Inflammatory macrophage treated with lipopolysaccharide for 4 hours (primary cell): ENCODE measurements at places on chromosomes 4 and X.

DNA sequence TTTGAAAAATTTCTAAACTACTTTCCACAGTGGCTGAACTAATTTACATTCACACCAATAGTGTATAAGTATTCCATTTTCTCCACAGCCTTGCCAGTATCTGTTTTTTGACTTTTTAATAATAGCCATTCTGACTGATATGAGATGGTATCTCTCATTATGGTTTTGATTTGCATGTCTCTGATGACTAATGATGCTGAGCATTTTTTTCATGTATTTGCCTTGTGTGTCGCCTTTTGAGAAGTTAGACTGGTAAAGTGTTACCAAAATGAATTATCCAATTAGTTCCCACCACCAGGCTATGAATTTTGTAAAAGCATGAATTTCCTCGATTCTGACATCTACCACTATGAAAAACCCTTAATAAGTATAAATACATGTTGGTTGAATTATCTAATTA lies 242.2 kb upstream of the GK2 start:
- no peak for DNase-seq

DNA sequence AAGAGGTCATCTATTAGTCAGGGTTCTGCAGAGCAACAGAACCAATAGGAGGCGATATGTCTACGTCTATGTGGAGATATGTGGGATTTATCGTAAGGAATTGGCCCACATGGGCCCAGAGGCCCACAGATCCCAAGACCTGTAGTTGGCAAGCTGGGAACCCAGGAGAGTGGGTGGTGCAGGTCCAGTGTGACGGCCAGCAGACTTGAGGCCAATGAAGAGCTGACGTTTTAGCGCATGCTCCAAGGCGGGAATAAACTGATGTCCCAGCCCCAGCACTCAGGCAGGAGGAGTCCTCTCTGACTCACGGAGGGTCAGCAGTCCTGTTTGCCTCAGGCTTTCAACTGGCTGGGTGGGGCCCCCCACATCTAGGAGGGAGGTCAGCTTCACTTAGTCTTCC lies 21.3 kb downstream of the SPACA5 start:
- DNase-seq: no peak

- DNase-seq: peak; percentile 18
These were observed 68.3 kb downstream of the FMR1NB start for GRCh38 chrX:148049441-148049840.

DNA sequence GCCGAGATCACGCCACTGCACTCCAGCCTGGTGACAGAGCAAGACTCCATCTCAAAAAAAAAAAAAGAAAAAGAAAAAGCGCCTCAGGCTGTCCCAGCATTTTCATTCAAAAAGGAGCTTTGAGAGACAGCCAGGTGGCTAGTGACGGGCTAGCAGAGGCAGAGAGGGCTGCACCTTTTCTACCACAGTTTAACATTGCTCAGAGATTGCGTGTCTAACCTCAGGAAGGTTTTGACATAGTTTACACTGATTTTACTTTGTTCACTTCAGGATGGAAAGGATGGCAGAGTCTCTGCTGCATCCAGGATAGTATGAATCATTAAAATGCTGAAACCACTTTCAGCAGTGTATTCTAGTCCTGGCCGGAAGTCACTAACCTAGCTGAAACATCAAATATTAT lies 28.1 kb downstream of the ZFP42 start:
- no peak for DNase-seq

- no peak for DNase-seq
These were observed 34.5 kb downstream of the ACE2 start for GRCh38 chrX:15566244-15566643.

- no peak for DNase-seq
These were observed 223.8 kb upstream of the TAPT1 start for GRCh38 chr4:16450031-16450430.

- DNase-seq: peak; percentile 36
These were observed 10.7 kb downstream of the SEC24B start for GRCh38 chr4:109444182-109444844.

GRCh38 chrX:9619133-9619532 lies 146.5 kb downstream of the GPR143 start:
- DNase-seq: no peak

- no peak for DNase-seq
These were observed 202.0 kb downstream of the ARAP2 start for GRCh38 chr4:36042122-36042970.

DNA sequence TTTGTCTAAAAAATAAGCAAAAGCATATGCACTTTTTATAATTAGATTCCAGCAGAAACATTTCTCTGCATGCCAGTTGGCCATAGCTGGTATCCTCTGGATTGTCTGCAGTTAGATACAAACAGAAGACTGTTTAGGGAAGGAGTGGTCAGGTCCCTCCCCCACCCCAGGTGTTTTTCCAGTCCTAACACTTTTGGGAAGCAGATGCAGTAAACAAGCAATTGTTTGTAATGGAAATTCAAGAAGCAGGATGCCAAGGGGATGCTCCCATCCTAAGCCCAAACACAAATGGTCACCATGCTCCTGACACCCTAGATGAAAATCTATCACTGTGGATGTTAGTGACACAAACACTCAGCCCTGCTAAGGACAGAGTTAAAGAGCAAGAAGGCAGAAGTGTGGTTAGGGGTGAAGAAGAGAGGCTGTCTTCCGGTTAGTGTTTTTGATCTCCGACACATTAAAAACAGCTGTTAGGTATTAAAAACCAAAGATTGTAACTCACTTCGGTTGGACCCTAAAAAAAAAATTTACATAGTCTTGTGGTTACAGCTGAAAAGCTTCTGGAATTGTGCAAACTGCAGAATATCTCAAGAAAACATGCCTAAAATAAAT lies 7.9 kb downstream of the LEF1 start:
- DNase-seq: no peak

- no peak for DNase-seq
These were observed 330.5 kb upstream of the AADAT start for GRCh38 chr4:170420255-170420693.

- DNase-seq: peak; percentile 15
These were observed 54.4 kb upstream of the LCORL start for GRCh38 chr4:18075823-18076433.

DNA sequence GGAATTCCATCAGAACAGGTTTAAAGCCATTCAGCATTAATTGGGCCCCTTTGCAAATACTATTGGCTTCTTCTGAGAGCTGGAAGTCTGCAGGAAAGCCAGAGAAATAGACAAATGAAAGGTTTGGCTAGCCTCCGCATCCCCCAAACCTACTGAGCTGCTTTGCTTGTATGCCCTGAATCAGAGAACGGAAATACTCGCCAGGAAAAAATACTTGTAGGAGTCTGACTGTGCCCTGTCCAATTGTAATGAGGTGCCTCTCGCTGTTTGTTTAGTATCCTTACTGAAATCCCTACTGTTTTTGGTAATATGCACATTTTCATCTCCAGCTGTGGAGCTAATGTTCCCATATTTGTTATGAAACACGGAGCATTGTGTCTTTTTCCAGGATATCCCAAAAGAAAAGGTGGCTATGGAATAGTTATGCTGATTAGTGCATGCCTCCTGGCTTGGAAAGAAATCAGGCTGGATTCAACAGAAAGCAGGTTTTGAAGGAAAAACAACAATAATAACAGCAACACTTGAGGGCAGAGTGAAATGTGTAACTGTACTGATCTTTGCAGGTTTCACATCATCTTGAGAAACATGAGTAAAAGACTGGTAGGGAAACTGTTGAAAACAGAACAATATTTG lies 50.7 kb upstream of the NLGN4X start:
- DNase-seq: no peak

DNA sequence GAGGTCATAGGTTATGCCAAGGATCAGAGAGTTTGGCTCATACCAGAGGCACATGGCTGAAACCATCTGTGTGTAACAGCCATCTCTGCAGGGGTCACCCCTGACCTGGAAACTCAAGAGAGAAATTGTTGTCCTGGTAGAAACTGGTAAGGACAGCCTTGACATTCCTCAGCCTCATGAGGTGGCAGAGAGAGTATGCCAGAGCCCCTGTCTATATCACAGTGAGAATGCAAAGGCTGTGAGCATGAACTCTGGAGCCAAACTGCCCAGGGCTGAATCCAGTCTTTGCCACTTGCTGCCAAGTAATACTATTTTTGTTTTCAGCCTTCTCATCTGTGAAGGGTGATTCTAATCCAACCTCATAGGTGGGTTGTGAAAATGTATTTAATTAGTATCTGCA lies 37.1 kb upstream of the CCDC149 start:
- DNase-seq: no peak

- DNase-seq: peak; percentile 43
These were observed 82.7 kb downstream of the RAPGEF2 start for GRCh38 chr4:159185591-159186023.

- DNase-seq: peak; percentile 31
These were observed 34.8 kb downstream of the EGF start for GRCh38 chr4:109947457-109947856.

DNA sequence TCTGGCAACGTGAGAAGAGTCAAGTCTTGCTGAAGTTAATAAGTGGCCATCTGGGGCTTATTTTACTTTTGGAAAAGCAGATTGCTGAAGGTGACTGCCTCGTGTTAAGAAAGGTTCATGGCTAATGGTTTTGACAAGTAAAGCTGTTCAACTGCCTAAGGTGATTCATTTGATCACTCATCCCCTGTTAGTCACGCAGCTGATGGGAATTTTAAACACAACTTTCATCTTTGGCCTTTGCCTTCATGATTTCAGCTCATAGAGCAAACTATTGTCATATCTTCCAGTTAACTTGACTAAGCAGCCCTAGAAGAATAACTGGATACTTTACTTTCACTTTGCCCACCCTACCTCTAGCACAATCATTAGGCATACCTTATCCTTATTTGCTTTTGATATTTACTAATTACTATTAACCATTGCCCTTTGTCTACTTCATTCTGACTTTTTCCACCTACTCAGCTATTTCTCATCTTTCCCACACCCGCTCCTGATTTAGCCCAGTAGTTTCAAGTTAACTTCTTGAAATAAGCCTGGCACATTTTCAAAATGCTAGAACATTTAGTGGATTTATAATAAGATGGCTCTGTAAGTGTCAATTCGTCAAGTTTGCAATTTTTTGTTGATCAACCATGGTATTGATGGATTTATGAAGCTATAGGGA lies 170.6 kb upstream of the S100G start:
- DNase-seq: no peak

DNA sequence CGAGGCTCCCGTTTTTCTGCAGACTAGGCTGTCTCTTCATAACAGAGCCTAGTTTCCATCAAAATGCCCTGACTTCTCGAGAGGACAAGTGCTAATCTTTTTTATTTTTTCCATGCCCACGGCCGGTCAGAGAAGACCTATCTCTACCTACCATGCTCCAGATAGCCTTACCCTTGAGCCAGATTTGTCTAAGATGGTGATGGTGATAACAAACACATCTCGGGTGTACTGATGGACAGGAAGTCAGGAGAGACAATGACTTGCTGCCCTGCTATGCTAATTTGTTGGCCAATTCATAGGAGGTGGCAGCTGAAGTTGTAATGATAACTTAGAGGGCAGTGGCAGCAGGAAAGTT lies 42.2 kb upstream of the NKRF start:
- DNase-seq: no peak

- no peak for DNase-seq
These were observed 26.6 kb upstream of the PRPS1 start for GRCh38 chrX:107601759-107602158.

GRCh38 chrX:139851730-139852129 lies 81.1 kb downstream of the ATP11C start:
- no peak for DNase-seq

DNA sequence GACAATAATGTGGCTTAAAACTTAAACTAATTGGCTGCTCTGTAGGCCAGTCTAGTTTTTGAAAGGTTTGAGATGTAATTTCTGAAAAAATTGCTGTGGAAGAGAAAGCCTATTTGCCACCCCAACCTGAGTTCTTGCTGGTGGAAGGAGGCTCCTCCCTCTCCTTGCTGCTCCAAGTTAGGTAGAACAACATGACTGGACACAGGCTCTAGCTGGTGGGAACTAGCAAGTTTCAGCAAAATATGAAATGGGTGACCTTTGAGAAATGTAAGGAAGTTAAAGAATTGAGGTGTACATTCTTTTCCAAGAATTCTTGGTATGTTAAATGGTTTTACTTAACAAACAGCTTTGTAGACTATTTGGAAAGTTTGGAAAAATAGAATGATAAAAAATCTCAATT lies 8.0 kb downstream of the RPL34 start:
- DNase-seq: no peak

GRCh38 chrX:69104756-69105434 lies 60.4 kb downstream of the PJA1 start:
- DNase-seq: no peak

GRCh38 chr4:8745005-8745790 lies 126.4 kb downstream of the HMX1 start:
- no peak for DNase-seq

GRCh38 chr4:7356667-7357310 lies 77.9 kb downstream of the PSAPL1 start:
- DNase-seq: no peak

GRCh38 chrX:134664202-134664601 lies 5.9 kb upstream of the PLAC1 start:
- DNase-seq: no peak

GRCh38 chr4:84800256-84800655 lies 166.2 kb downstream of the WDFY3 start:
- DNase-seq: no peak

- DNase-seq: no peak
These were observed 81.6 kb downstream of the WWC2 start for GRCh38 chr4:183180621-183181020.

DNA sequence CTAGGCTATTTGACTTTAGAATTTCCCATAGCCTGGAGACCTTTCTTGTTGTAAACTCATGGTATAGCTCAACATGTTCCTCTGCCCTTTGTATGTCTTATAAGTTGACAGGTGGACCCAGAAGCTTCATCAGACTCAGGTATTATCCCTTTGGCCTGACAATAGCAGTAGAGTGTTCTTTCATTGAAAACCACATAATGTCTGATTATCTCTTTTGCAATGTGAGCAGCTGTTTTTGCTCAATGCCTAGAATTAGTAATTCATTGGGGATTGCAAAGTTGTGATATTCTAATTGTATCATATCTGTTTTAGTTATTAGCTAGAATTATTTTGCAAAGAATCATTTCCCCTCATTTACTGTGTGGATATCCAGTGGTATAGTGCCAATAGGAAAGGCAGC lies 27.5 kb downstream of the TBC1D19 start:
- DNase-seq: no peak

DNA sequence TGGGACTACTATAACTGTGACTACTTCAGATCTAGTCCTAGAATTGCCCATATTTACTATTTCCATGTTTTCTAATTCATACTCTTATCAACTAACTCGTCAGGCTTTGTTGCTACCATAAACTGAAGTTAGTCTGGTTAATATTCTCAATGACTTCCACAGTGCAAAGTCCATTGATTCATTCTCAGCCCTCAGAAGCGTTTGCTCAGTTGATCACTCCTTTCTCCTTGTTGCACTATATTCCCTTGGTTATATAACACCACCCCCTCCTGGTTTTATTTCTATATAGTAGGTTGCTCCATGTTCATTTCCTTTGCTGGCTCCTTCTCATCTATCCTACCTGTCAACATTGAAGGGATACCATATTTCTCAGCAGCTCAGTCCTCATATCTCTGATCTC lies 27.2 kb upstream of the SLC6A14 start:
- no peak for DNase-seq

GRCh38 chrX:34877436-34877835 lies 65.2 kb upstream of the FAM47B start:
- DNase-seq: no peak
